ENCODE measurements at places on chromosomes 12 and 14.

GRCh38 chr12:77685901-77686300 is 144.8 kb upstream of the NAV3 start:
- no peak for DNase-seq

- DNase-seq = no peak
Observed at GRCh38 chr14:92584816-92585215, 71.2 kb downstream of the RIN3 start.

DNA sequence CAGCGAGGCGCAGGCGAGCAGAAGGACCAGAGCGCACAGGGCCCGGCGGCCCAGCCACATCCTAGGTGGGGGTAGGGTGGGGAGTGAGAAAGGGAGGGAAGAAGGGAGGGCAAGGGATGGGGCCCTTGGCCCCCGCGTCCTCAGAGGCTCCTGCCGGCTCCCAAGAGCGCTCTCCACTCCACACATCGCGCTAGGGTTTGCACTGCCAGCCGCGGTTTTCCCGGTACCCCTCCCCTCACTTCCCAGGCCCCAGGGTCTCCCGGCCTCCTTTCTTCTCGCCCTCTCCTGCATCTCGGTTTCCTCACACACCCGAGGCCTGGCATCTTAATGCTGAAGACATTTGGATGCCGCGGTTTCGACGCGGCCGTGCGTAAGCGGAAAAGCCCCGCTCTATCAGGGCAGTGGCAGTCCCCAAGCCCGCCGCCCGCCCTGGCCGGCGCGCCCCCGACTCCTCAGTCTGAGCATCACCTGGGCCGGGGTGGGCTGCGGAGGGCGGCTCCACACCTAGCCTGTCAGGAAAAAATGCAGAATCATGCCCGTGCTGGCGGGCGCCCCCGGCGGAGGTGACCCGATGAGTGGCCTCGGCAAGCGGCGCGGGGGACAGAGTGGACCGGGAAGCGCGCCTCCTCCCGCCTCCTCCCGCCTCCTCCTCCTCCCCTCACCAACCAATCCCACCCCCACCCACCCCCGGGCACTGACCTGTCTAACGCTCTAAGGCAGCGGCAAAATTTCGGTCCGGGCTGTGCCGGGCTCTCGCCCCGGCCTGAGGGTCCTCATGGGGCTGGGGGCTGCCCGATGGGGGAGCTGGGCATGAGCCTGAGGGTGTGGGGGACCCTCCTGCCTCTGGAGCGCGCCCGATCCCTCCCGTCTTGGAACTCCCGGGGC is 686 bp downstream of the B4GALNT1 start:
- DNase-seq = no peak

- DNase-seq = peak; percentile 86
Observed at GRCh38 chr12:4030929-4031702, 157.9 kb upstream of the PARP11 start.

DNA sequence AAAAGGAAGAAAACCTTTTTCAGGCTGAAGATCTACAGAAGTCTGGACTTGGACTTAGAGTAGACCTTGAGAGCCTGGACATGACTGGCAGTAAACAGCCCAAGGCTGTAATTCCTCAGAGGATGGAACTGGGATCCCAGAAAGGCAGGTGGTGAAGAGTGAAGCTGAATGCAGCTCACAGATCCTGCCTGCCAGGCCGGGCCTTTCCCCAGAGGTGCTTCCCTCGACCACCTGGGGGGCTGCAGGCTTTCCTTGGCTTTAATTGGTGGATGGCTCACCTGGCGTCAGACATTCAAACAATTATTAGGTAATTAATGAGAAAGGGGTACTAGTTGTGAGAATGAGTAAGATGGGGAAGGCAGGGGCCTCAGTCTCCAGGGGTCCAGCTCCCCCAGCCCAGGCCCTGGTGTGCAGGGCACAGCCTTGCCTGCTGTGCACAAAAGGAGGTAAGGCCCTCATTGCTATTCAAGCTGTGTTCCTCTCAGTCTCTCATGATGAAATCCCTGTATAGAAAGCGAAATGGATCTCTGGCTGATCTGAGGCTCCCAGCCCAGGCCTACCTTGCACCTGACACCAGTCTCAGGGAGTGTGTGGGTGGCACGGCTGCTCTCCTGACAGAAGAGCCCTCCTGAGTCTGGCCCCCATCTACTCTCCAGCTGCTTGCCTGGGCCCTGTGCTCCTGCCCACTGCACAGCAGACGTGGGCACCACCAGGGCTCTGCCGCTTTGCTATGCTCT is 63.0 kb upstream of the TCL1A start:
- DNase-seq = no peak

DNA sequence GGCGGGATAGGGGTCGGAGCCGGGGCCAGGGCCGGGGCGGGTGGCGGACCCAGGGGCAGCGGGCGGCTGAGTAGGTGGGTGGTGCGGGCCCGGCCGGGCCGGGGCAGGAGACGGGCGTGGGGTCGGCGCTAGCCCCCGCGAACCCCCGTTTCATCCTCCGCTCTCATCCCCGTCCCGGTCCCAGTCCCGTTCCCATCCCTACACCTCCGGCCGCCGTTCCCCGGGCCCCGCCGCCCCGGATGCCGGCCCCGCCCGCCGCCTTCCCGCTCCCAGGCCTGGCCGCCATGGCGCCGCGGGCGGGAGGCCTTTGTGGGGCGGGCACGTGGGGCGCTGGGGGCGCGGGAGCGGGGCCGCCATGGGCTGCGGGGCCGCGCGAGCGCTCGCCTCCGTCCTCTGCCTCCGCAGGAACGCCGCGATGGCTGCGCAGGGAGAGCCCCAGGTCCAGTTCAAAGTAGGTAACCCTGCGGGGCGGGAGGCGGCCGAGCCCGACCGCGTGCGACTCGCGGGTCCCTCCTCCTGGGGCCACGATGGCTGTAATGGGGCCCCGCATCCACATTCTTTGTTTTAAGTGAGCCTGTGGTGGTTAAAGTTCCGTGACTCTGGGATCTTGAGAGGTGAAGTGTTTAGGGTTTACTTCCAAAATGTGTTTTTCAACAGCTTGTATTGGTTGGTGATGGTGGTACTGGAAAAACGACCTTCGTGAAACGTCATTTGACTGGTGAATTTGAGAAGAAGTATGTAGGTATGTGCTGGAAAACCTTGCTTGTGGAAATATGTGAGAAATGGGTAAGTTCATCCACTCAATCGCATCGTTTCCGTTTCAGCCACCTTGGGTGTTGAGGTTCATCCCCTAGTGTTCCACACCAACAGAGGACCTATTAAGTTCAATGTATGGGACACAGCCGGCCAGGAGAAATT is 572 bp downstream of the RAN start:
- DNase-seq = no peak

GRCh38 chr12:31278424-31278823 is 47.5 kb downstream of the SINHCAF start:
- DNase-seq = no peak

GRCh38 chr12:98238515-98239130 is 276.8 kb upstream of the TMPO start:
- no peak for DNase-seq

GRCh38 chr14:57080691-57081090 is 188.0 kb downstream of the EXOC5 start:
- DNase-seq = no peak

Data from pulmonary artery endothelial cell (primary cell).